BJ (cell line): ENCODE measurements at places on chromosomes 12 and 14.
A peak's percentile ranks its signal among the peaks of the same experiment; 100 is the strongest.

GRCh38 chr12:53048780-53049401, 974 bp upstream of the TNS2 start:
- no peak for DNase-seq

DNA sequence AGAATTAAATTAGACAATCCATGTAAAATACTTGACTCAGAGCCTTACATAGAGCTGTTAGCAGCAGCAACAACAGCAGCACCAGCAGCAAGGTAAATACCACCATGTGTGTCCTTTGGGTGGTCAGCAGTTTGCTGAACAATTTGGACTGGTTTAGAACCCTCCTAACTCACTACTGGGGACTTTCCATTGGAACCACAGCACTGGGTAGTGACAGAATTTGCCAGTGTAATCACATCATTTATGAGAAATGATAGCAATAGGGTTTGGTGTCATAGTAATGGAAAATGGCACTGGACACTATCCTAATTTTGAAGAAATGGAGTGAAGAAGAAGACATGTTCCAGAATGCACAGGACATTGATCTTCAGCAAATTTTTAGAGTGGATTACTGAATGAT, 392.8 kb downstream of the RAD51B start:
- DNase-seq = no peak

DNA sequence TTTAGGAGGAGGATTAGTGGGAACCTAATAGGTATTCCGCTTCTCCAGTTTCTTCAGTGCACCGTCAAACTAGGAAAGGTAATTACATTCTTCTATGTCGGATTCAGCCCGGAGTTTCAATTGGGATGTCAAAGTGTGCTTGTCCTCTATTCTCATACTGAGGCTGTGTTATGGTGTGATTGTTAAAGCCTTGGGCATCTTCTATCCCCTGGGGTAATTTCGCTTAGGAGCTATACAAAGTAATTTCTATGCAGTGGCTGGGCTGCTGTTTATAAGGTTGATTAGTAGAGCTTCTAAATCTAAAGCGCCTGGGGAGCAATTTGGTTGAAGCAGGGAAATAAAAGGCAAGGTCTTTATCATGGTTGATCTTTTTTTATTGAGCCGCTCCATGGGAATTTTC, 399.6 kb downstream of the ZFP36L1 start:
- DNase-seq = no peak

GRCh38 chr12:44247588-44247987, 411.7 kb downstream of the TMEM117 start:
- DNase-seq = no peak

- DNase-seq = no peak
These were observed 7.3 kb downstream of the ULK1 start for GRCh38 chr12:131901431-131902331.

- DNase-seq = no peak
These were observed 5.6 kb upstream of the JAG2 start for GRCh38 chr14:105173901-105174894.

GRCh38 chr14:59507752-59508103, 23.4 kb downstream of the JKAMP start:
- DNase-seq = no peak

DNA sequence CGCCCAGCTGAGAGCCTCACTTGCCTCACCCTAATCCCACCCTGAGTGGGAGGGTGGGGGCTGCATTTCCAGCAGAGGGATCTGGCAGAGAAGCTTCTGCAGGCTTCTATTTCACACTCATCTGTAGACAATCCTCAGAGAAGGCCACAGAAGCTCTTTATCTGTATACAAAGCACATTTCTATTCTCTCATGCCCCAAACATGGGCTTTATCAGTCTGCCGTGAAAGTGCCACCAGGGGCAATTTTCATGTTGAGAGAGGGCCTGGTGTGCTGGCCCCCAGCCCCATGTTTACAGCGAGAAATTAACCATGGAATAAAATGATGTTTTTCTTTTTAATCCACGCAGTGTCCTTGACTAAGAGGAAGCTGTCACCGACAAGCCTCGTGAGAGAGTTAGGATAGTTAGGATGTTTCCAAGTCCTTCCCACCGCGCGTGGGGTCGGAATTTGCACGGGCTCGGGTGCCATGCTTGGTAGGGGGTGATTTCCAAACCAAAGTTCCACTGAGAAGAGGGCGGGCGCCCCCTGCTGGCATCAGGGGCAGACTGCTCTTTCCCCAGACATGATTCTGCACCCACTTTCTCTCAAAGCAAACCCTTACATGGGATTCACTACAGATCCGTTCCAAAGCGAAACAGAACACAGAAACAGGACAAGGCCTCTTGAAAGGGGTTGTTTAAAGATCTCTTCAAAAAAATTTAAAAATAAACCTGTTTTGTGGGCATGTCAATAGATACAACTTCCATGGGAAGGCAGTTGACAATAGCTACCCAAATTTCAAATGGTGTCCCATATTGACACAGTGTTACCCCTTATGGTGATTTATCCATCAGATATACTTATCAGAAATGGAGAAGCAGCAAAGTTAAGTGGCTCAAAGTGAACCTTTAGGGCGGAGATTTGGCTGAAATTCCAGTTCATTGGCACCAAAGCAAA, 19.4 kb downstream of the BDKRB1 start:
- no peak for DNase-seq

GRCh38 chr14:30849354-30849753, 25.0 kb upstream of the COCH start:
- DNase-seq = no peak

DNA sequence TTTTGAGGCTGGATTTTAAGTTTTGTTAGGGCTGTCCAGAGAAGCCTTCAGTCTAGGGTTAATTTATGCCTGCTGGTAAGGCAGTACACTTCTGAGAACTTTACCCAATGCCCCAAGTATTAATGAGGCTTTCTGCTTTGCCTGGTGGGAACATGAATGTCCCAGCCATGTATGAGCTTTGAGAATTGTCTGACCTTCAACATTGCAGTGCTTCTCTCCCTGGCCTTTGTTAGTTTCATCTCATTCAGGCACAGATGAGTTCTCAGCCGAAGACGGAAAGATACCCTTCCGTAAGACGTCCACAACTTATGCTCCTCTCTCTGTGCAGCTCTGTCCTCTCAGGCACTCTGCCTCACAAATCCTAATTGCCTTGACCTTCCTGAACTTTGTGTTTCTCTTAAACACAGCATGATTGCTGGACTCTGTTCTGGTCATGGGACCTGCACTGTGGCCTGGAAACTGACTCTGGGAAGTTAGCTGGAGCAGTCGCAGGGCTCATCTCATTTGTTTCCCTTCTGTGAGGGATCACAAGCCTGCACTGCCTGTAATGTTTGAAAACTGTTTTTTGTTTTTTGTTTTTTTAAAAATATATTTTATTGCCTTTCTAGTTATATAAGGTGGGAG, 15.7 kb downstream of the CHPT1 start:
- DNase-seq = no peak

- DNase-seq = no peak
These were observed 264.7 kb upstream of the PRICKLE1 start for GRCh38 chr12:42854208-42854607.

DNA sequence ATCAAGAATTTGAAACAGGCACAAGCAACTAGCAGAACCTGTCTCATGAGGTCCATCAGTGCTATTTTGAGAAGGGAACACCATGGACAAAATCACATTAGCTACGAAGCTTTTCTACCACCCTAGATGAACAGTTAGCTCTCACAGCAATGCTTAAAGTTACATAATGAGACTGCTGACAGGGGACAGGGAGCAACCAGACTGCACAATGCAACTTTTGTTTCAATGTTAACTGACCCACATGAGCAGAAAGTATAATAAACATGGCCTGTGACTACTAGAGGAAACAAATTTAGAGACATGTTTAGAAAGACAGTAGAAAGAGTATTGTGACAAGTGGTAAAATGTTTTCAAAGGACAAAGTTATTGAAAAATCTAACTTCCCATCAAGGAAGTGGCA, 282.8 kb downstream of the CEP128 start:
- no peak for DNase-seq

- no peak for DNase-seq
These were observed 239.7 kb downstream of the BCAT1 start for GRCh38 chr12:24709216-24709615.

- DNase-seq = no peak
These were observed 20.6 kb upstream of the CPM start for GRCh38 chr12:68953536-68953935.

- no peak for DNase-seq
These were observed 12.1 kb downstream of the BHLHE41 start for GRCh38 chr12:26112703-26113147.

GRCh38 chr14:72448212-72448611, 445.7 kb downstream of the DPF3 start:
- no peak for DNase-seq

- DNase-seq = no peak
These were observed 17.2 kb upstream of the C12orf76 start for GRCh38 chr12:110065540-110065939.

DNA sequence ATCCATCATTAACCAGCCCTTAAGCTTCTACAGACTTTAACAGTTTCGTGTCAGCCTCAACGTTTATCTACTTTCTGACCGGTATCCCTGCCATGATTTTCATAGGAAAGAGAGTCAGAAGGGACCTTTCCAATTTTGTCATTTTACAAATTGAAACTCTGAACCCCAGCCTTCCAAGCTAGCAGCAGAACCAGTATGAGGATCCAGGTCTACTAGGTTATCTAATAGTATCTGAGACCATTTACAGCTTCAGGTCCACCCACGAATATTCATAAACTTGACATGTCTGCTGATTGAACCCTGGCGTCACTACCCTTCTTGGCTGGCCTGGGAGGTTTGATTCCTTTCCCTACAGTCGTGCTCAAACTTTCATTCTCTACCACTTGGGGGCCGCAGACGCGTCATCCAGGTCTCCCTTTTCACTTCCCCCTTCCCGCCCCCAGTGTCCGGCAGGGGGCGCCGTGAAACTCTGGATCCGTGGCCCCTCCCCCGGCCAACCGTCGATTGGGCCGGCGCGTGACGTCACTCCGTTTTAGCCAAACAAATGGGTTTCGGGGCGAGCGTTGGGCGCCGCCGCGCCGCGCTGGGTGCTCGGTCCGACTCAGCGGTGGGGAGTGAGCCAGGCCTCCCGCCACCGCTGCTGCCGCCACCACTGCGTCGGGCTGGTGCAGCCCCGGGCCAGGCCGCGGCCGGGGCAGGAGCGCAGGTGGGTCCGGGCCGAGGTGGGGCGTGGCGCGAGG, at the start of gene FBXO34:
TSS of gene FBXO34 (plus strand) at position 590 of the 740 bp plus-strand sequence. CDS start 78,970 bp downstream, outside the sequence.
- DNase-seq = peak; percentile 63

GRCh38 chr12:116076399-116076798, 201.1 kb downstream of the MED13L start:
- DNase-seq = no peak

- DNase-seq = no peak
These were observed 33.1 kb upstream of the PTPRO start for GRCh38 chr12:15289192-15289591.
